ENCODE measurements at places on chromosomes 2 and 18.
A peak's percentile ranks its signal among the peaks of the same experiment; 100 is the strongest.

DNA sequence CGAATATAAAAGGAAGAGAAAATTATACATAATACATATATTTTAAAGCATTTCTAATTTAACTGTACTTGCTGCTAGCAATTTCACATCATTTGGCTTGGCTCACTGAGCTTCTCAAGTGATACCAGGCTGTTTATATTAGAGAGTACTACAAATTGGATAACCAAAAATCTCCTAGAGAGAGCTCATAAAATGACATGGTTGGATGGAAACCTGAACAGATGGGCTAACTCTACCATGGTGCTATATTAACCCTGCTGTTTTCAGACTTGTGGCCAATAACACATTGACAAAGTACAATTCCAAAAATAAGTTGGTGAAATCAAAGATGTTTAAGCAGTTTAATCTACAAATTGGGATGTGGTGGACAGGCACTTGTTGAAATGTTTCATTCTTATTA, 364.4 kb upstream of the GCFC2 start:
- DNase-seq: no peak

DNA sequence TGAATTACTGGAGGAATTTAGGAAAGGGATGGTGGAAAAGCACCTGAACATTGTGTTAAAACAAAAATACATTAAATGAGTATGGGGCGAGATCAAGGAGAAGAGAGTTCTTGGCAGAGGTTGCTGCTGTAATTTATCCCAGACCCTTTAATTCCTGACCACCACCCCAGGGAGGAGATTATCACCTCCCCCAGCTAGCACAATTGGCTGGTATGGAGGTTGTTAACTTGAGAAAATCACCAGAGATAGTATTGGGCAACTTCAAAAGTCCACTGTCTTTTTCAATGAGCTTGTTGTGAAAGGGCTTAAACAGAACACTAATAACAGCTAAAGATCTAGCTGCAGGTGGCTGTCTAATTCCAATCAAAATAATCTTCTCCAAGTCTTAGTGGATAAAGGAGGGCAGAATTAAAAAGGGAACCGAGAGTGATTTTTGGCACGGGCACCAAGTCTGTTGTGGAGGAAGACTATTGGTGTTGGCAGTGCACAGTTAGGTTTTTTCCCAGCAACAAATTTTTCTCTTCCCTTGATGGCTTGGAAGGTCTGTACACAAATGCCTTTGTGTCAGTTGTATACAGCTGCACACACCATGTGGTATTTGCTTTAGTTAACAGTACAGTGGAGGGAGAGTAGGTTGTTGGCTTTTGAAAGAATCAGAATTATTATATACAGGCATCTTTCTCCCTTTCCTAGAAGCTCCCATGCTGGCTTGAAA, 289.5 kb downstream of the SLC4A3 start:
- DNase-seq: no peak

DNA sequence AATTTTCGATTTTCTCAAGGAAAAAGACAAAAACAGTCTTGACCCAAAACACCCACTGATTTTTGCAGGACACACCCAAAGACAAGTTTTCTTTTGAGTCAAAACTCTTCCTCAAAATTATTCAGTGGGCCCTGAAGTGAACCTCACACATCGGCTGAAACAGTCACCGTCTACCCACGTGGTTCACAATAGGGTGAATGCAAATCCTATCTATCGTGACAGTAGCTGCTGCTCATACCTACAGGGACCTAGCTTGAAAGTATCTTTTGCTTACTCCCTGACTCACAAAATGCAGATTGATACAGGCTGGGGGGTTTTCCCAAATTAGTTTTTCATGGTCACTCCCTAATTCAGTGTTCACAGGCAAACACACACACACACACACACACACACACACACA, 10.7 kb upstream of the CD226 start:
- DNase-seq: no peak

- DNase-seq: no peak
These were observed 502.2 kb upstream of the SOX11 start for GRCh38 chr2:5190023-5190422.

DNA sequence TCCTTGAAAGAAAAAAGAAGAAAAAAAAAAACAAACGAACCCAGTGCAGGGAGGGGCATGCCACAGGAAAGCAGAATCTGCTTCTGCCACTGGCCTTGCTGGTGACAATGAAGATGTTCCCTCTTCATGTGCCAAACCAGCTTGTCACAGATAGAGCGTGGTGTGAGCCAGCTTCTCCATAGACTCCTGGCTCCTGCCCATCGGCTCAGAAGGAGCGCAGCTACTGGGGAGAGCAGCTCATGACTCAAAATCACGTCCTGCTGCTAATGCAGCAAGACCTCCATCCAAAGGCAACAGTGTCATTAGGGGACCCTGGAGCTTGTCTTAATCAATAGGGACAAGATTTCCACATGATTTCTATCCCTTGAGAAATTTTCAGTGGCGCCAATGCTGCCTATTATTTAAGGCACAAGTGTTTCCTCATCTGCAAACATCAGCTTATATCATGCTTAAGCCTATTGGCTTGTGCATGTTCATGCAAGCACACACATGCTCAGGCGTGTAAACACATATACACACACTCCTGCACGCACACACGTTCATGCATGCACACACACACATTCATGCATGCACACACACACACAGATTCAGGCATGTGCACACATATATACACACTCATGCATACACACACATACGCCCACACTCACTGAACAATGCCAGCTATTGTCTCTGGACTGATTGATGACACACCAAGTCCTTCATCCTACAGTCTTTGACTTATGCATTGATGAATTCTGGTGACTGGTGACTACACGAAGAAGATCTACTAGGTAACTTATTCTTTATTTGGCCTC, 682.0 kb upstream of the ID2 start:
- DNase-seq: no peak

DNA sequence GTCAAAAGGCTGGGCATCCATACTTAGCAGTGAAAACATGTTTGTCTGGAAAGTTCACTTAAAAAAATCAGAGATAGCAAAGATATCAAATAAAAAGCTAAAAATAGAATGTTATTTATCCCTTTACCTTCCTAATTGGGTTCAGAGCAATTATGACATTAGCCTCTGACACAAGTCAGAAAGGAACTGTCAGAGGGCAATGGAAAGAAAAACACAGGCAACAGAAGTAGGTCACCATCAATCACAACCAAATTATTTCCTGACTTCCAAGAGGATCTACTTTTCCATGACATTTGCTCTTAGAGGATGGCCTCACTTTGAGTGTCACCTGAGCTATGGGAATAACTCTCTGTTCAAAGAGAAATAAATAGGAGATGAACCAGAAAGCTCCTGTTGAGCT, 27.5 kb downstream of the MYOM1 start:
- no peak for DNase-seq

DNA sequence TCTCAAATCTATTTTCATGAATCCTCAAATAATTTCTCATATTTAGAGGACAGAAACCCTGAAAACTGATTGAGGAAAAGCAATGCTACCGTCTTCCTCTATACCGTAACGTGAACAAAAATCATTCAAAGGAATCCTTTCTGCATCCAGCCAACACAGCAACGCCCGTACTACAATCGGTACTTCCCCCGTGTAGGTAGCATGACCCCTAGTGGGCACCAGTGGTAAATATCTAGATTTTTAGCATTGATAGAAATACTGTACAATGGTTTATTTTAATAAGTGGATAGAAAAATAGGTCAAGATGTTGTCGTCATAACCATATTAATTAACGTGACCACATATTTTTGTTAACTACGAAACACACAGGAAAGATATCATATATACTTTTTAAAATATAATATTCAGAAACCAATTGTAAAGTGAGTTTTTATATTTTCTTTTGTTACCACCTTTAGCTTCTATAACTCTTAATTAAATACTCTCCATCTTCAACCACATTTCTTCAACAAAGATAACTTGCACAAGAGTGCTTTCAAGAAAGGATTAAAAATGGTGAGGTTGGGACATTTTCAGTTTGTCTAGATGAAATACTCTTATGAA, 194.1 kb downstream of the SS18 start:
- peak; percentile 58 for DNase-seq

- DNase-seq: no peak
These were observed 70.8 kb downstream of the SPRED2 start for GRCh38 chr2:65361623-65362022.

- DNase-seq: peak; percentile 57
These were observed 19.4 kb downstream of the KLHL29 start for GRCh38 chr2:23404426-23404825.

DNA sequence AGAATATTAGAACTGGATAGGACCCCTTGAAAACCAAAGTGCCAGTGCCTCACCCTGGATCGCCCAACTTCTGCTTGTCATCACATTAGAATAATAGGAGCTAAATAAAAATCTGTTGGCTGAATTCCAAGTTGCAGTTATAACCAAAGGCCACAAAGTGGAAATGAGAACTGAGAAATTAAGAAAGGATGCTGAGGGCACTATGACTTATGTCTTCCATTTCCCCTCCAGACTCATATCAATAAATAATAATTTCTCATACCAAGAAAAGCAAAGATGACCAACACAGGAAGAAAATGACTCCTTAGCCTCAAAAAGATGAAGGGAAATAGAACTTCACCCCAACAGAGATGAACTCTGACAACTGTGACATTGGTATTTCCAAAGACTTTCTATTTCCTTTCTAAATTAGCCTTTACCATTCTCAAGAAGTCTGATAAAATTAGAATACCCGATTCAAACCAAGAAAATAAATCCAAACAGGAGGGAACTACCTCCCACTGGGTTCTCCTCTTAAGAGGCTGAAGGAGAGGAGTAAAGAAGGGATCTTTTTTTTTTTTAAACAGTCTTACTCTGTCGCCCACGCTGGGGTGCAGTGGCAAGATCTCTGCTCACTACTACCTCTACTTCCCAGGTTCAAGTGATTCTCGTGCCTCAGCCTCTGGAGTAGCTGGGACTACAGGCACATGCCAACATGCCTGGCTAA, 46.5 kb upstream of the EPG5 start:
- DNase-seq: peak; percentile 28

GRCh38 chr18:74264303-74265020, 27.3 kb downstream of the CYB5A start:
- DNase-seq: peak; percentile 57

- no peak for DNase-seq
These were observed 121.5 kb upstream of the NABP1 start for GRCh38 chr2:191556463-191556862.

- no peak for DNase-seq
These were observed 87.8 kb upstream of the BCL2L11 start for GRCh38 chr2:111032721-111033429.

GRCh38 chr2:126634273-126634861, 21.6 kb upstream of the GYPC start:
- DNase-seq: peak; percentile 37

GRCh38 chr2:190350371-190350770, 7.0 kb downstream of the INPP1 start:
- DNase-seq: no peak

DNA sequence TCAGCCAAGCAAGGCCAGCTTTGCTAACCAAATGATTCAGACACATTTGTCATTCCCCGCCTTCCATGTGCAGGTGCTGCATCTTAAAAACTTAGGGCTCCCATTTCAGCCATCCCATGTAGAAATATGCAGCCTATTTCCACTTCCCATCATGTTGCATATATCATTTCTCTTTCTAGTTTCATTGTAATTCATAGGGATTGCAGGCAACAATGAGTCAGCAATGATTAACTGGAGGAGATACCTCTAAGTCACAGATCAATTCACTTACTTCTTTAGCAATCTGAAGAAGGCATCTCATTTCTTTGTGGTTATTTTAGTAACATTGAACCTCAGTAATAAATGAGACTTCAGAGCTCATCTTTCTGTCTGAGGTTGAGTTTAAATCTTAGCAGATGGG, 276.1 kb upstream of the PKDCC start:
- DNase-seq: no peak

GRCh38 chr18:76230791-76231190, 264.3 kb downstream of the ZNF516 start:
- no peak for DNase-seq

GRCh38 chr2:54949431-54949830, 100.8 kb downstream of the RTN4 start:
- no peak for DNase-seq

- no peak for DNase-seq
These were observed 11.9 kb upstream of the RPL37A start for GRCh38 chr2:216486708-216487107.

GRCh38 chr2:8080063-8080462, 601.8 kb upstream of the ID2 start:
- DNase-seq: no peak

DNA sequence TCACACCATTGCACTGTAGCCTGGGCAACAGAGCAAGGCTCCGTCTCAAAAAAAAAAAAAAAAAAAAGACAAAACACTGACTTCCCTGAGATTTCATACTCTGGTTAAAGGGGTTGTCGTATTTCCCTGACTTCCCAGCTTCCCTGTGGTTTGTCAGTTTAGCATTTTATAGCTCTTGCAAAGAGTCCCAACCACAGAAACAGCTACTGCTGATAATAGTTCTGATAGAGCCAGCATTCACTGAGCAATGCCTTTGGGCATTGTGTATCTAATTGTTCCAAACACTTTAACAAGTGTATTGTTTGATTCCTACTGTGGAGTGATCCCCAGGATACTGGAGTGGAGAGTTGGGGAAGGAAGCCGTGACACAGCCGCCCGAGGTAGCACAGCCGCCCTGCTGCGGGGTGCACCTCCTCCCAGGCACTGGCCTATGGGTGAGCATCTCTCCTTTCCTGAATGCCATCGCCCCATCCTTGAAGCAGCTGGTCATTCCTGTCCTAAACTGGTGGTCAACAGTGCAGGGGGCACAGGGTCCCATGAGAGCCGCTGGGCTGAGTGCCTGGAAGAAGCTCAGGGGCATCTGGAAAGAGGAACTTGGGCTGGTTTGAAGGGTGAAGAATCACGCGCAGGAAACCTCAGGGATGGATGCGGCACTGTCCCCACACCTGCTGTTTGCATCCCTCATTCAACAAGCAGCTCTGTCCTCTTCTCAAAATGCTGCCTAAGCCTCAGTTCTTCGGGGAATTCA, 81.0 kb upstream of the TMEM18 start:
- no peak for DNase-seq

- DNase-seq: peak; percentile 72
These were observed 29.4 kb upstream of the NOTO start for GRCh38 chr2:73172963-73173362.

- DNase-seq: no peak
These were observed 410 bp upstream of the TGIF1 start for GRCh38 chr18:3449512-3450011.

DNA sequence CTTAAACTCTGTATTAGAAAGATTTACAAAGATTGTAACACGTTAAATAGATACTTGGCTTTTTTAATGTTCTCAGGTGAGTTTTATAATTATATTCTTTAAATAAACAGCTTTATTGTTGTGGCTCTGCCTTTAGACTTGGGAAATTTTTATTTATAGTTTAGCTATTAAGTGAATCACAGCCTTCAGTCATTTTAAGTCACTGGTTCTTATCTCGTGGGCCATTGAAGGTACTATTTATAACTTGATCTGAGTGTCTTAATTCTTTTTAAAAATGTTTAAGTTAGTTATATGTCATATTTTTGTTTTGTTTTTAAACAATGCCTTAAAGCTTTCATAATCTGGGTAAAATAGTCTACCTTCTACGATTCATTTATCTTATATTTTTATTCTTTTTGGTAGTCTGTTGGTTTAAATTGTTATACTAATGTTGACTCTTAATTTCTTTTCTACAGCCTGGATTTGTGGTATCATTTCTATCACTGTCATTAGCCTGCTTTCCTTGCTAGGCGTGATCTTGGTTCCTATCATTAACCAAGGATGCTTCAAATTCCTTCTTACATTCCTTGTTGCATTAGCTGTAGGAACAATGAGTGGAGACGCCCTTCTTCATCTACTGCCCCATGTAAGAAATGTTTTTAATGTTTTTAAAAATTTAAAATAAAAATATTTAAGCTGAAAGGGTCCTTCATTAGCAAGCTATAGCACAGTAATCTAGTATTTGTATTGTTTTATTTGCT, 49.3 kb downstream of the SLC39A10 start:
- no peak for DNase-seq
